ENCODE measurements at places on chromosomes 7 and 10. TPM values are rescaled to one million over a fixed set of nuclear protein-coding genes. Genes with fewer than 3 reads are reported as not detected.

DNA sequence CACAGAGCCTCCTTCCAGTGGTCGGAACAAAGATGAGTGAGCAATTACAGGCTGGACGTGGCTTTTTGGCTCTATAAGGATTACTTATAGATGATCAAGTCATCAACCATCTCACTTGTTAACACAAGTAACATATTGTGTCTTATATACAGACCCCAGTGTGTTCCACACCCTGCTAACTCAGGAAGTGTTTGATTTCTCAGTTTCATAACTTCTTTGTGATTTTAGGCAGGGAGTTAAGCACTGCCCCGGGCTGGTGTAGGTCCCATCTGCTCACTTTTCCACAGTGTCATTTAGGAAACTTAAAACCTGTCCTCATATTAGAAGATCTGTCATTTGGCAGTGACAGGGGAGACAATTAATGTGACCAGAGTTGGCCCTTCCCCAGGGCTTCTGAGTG, 6.2 kb downstream of the FOXI2 start:
- H3K36me3 ChIP-seq, result no peaks in the 10 kb centered on the region
- no peak for DNase-seq
- H3K4me3 ChIP-seq, result no peak overlapping the region
- H3K4me1 ChIP-seq, result peaks cover 7% of the 10 kb centered on the region
- peaks cover 18% of the 10 kb centered on the region for H3K27me3 ChIP-seq
- H3K27ac ChIP-seq, result no peak overlapping the region

DNA sequence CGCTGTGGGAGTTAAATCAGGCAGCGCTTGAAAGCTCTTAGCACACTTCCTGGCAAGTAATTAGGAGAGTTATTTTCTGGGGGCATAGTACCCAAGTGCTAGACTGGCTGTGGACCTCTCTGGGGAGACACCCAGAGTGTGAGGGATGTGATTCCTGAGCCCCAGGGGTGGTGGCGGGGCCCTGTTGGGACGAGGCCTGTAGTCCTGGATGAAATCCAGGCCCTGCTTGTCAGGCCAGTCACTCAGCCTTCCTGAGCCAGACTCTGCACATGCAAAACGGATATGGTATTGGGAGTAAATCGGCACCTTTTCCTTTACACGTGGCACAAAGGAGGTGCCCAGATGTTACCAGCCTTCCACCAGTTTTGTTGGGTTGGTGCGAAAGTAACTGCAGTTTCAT, 31.2 kb downstream of the TRRAP start:
- H3K36me3 ChIP-seq, result peaks cover 87% of the 10 kb centered on the region
- no peak for DNase-seq
- no peaks in the 10 kb centered on the region for H3K4me1 ChIP-seq

GRCh38 chr7:65285906-65286864, 87.5 kb upstream of the ZNF92 start:
- no peaks in the 10 kb centered on the region for H3K4me1 ChIP-seq
- no peaks in the 10 kb centered on the region for H3K36me3 ChIP-seq
- H3K27ac ChIP-seq, result no peak overlapping the region
- H3K27me3 ChIP-seq, result no peaks in the 10 kb centered on the region
- DNase-seq, result no peak

DNA sequence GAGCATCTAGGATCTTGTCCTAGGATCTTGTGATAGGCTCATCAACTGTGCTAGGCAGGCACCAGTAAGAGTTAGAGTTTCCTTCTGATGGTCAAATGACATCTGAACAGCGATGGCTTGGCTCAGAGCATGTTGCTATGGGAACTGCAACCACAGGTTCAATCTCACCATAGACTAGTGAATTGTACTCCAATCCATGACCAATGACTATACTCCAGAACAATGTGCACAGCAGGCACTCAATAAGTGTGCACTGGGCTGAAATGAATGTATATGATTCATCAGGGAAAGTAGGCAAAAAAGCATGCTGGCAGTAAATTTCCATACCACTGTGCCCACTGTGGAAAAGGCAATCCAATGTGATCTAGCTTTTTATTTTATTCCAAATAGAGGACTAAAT, 163.6 kb upstream of the HPS1 start:
- H3K4me3 ChIP-seq, result no peak overlapping the region
- H3K27me3 ChIP-seq, result no peaks in the 10 kb centered on the region
- H3K36me3 ChIP-seq, result no peaks in the 10 kb centered on the region
- DNase-seq, result no peak

- DNase-seq, result no peak
- no peak overlapping the region for H3K4me3 ChIP-seq
- no peaks in the 10 kb centered on the region for H3K27me3 ChIP-seq
- H3K27ac ChIP-seq, result peak overlapping the region; percentile 8
These were observed 88.6 kb upstream of the PFKP start for GRCh38 chr10:2978574-2979273.

DNA sequence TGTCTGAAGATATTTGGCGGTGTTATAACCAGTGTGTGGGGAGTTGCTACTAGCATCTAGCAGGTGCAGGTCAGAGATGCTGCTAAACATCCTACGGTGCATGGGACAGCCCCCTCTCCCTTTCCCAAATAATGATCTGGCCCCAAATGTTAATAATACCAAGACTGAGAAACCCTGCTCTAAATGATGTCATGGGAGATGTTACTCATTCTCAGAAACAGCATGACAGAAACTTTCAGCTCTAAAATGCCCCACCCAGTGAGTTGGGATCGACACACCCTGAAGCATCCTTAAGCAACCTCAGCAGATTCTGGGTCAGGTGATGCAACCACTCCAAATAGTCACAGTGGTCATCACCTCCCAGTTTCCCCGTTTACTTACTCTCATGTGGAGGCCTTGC, 108.8 kb upstream of the MPP7 start:
- DNase-seq, result no peak
- H3K27ac ChIP-seq, result no peak overlapping the region
- H3K4me1 ChIP-seq, result no peaks in the 10 kb centered on the region
- H3K27me3 ChIP-seq, result peaks cover 6% of the 10 kb centered on the region
- no peaks in the 10 kb centered on the region for H3K36me3 ChIP-seq

DNA sequence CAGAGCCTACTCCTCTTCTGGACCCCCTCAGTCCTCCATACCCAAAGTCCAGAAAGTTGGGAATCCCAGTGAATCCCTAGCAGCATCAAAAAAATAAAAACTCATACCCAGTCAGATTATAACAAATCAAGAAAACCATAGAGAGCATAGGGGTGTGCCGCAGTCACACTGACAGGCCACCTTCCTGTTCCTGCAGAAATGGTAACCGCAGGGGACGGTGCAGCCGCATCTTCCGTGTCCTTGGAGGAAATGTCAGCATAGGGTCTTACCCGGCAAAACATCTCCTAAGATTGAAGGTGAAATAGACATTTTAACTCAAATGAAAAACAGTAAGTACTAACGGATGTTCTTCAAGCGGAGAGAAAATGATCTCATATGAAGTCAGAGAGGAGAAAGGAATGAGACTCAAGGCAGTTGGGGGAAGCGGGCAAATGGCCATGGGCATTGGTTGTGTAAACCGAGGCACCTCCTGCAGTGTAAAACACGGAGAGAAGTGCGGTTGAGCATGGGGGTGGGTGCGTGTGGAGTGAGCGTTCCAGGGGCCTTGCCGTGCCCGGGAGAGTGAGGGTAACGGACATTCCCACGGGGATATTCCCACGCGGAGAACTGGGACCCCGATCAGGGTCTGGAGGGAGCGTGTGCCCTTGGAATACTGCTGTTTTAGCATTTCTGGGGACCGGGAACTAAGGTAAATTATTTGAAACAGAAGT, 110.8 kb downstream of the NKX6-2 start:
- H3K4me1 ChIP-seq, result no peaks in the 10 kb centered on the region
- H3K4me3 ChIP-seq, result no peak overlapping the region
- no peaks in the 10 kb centered on the region for H3K27me3 ChIP-seq
- peaks cover 51% of the 10 kb centered on the region for H3K36me3 ChIP-seq
- H3K27ac ChIP-seq, result no peak overlapping the region

- H3K36me3 ChIP-seq, result no peaks in the 10 kb centered on the region
- no peak for DNase-seq
- H3K27ac ChIP-seq, result no peak overlapping the region
These were observed 22.7 kb downstream of the BPGM start for GRCh38 chr7:134669388-134669787.

DNA sequence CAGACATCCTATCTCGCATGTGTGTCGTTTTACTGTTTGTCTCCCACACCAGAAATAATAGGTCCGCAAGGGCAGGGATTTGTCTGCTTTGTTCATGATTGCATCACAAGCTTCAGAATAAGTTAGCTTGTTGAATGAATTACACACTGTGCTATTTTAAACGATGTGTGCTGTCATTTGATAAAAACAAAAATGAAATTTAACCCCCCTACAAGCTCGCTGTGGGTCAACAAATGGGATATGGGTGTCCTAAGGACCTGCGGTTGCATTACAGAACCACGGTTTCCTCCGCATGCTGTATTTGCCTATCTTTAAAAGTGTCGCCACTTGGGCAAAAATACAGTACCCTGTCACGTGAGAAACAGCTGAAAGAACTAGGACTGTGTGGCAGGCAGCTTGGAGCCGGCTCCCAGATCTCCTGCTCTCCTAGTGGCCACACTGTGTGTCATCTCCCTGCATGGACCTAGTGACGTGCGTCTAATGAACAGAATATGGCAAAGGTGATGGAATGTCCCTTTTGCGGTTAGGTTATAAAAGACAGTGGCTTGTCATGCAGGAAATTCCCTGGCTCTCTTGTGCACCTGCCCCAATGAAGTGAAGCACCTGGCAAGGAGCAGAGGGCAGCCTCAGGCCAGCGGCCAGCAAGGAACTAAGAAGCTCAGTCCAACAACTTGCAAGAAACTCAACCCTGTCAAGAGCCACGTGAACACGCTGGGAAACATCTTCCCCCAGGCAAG, 32.9 kb upstream of the CRYGN start:
- H3K36me3 ChIP-seq, result peaks cover 11% of the 10 kb centered on the region
- H3K27me3 ChIP-seq, result no peaks in the 10 kb centered on the region
- peak overlapping the region; percentile 12 for H3K27ac ChIP-seq
- DNase-seq, result no peak
- H3K4me3 ChIP-seq, result no peak overlapping the region
- H3K4me1 ChIP-seq, result peaks cover 63% of the 10 kb centered on the region

DNA sequence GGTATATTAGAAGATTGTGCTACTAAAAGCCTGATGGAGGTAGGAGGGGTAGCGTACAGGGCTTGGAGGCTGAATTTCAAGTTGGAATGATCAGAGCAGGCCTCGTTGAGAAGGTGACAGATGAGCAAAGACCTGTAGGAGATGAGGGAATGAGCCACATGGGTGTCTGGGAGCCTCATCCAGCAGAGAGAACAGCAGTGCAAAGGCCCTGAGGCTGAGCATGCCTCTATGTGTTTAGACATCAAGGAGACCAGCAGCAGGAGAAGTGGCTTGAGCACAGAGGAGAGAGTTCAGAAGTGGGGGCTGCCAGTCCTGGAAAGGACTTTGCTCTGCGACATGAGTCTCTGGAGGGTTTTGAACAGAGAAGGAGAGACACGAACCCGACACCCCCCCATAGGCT, 111.7 kb downstream of the TMEM130 start:
- no peaks in the 10 kb centered on the region for H3K36me3 ChIP-seq
- no peak for DNase-seq
- H3K4me3 ChIP-seq, result no peak overlapping the region
- no peaks in the 10 kb centered on the region for H3K27me3 ChIP-seq

GRCh38 chr7:151338809-151339208, 2.8 kb upstream of the NUB1 start:
- no peaks in the 10 kb centered on the region for H3K27me3 ChIP-seq
- no peak for DNase-seq
- H3K4me3 ChIP-seq, result no peak overlapping the region
- peak overlapping the region; percentile 92 for H3K27ac ChIP-seq

DNA sequence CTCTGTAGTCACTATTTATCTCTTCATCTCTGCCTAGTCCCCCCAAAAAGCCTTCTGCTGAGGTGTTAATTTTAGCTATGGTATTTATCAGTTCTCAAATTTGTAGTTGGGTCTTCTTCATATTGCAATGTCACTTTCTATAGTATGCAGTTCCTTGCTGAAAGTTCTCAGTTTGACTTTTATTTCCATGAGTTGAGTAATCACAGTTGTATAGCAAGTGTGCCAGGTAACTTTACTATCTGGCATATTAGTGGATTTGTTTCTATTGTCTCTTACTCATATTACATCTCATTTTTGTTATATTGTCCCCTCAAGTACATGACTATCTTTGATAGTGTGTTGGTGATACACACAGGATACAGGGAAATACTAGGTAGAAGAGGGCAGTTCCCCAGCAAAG, 152.8 kb downstream of the CUBN start:
- no peak overlapping the region for H3K4me3 ChIP-seq
- H3K36me3 ChIP-seq, result no peaks in the 10 kb centered on the region
- no peak for DNase-seq
- no peaks in the 10 kb centered on the region for H3K27me3 ChIP-seq

GRCh38 chr10:43194266-43194665, 56.0 kb downstream of the CSGALNACT2 start:
- H3K36me3 ChIP-seq, result no peaks in the 10 kb centered on the region
- H3K27ac ChIP-seq, result no peak overlapping the region
- no peak overlapping the region for H3K4me3 ChIP-seq
- no peak for DNase-seq
- H3K27me3 ChIP-seq, result no peaks in the 10 kb centered on the region

- no peak for DNase-seq
- no peaks in the 10 kb centered on the region for H3K36me3 ChIP-seq
These were observed 95.8 kb downstream of the ARHGAP22 start for GRCh38 chr10:48508791-48509772.

DNA sequence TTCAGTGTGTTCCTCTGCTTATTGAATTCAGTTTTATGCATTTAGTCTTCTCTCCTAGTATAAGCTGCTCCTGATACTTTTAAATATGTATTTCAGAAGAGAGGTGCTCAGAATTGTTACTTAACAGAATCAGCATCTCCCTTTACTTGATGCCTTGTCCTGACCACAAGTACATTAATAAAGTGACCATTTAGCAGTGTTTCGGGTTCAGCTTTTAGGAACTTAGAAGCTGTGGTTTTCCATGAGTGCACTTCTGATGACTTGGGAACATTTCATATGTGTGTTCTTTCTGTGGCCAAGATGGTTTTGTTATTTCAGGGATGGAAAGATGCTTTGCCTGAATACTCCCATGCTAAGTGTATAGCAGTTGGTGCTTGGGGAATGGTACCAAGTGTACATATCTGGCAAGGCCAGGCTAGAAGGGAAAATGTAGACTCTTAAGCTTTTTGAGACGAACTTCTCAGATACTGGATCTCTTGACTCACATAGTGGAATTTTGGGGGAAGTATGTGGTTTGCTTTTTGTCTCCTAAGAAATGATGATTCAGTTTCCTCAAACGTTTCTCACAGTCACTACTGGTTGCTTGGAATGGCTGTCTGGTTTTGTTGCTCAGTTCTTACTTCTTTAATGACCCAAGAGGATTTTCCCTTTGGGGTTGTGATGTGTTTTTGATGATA, 17.2 kb downstream of the SGPL1 start:
- no peaks in the 10 kb centered on the region for H3K27me3 ChIP-seq
- peak overlapping the region; percentile 6 for H3K27ac ChIP-seq
- H3K4me1 ChIP-seq, result no peaks in the 10 kb centered on the region
- no peak for DNase-seq

- no peaks in the 10 kb centered on the region for H3K4me1 ChIP-seq
- no peak for DNase-seq
- no peak overlapping the region for H3K4me3 ChIP-seq
- H3K27ac ChIP-seq, result no peak overlapping the region
These were observed 169.3 kb downstream of the USP6NL start for GRCh38 chr10:11442001-11442773.

GRCh38 chr10:122342293-122343134, 32.0 kb upstream of the PLEKHA1 start:
- DNase-seq, result no peak
- H3K4me3 ChIP-seq, result no peak overlapping the region
- no peak overlapping the region for H3K27ac ChIP-seq

Gene LEP
- 0.06 TPM for polyA plus RNA-seq

Gene CPSF4
- 49.6 TPM for polyA plus RNA-seq

Gene FGFBP3
- polyA plus RNA-seq, result 1.1 TPM

Gene HOXA13
- not detected for polyA plus RNA-seq

Gene GBX1
- polyA plus RNA-seq, result not detected

Gene APBB1IP
- polyA plus RNA-seq, result 19.7 TPM

Gene OR6V1
- not detected for polyA plus RNA-seq

Gene AMZ1
- polyA plus RNA-seq, result 1.6 TPM

Gene STK31
- 0.57 TPM for polyA plus RNA-seq

Gene KLF14
- polyA plus RNA-seq, result 0.05 TPM

Measured in spleen (tissue), 13 donors.